ENCODE measurements at places on chromosomes 11 and 22. TPM values are rescaled to one million over a fixed set of nuclear protein-coding genes. Genes with fewer than 3 reads are reported as not detected.

Gene CALCB
- not detected for total RNA-seq

DNA sequence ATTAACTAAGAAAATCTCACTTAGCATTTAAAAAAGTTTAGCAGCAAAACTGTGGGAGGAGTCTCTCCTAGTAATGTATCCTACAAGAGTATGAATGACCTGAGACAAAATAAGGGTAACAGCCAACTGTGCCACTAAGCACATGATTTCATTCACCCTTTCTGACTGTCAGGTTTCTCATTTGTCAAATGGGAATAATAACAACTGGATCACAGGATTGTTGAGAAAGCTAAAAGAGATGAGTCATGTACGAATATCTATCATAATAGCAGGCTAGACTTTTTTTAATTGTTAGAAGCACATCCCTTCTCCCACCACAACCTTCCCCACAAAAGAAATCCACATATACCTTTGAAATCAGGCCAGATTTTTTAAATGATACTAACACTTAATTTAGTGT, 39.5 kb downstream of the MTMR2 start:
- DNase-seq = peak; percentile 66

- DNase-seq = no peak
Measured at GRCh38 chr11:19552656-19553260, 159.9 kb upstream of the NAV2 start.

DNA sequence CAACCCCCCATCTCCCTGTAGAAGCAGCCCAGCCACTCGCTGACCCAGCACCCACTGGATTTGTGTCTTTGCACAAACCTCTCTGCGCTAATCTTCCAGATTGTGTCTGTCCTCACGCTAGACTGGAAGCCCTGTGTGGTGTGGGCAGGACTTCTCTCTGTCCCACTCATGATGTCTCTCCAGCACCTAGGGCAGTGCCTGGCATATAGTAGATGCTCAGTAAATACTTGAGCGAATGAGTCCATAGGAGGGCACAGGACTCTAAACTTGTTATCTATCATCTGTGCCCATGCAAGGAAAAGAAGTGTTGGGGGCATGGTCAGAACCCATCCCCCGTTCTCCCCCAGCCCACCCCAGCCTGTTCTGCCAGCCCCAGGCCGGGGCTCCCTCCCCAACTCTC, 22.9 kb downstream of the RPL3 start:
- no peak for DNase-seq

DNA sequence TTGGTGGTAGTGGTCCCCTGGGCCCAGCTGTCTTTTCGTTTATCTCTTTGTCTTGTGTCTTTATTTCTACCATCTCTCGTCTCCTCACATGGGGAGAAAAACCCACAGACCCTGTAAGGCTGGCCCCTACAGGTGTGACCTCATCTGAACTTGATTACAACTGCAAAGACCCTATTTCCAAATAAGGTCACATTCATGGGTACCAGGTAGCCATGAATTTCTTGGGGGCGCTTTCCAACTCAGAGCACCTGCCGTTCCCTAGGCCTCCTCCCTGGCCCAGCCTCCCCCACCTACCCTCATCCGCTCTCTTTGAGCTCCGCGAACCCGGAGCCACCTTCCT, 14.0 kb upstream of the RRP7A start:
- no peak for DNase-seq

GRCh38 chr22:38900677-38901076, 28.7 kb upstream of the CBX6 start:
- no peak for DNase-seq

DNA sequence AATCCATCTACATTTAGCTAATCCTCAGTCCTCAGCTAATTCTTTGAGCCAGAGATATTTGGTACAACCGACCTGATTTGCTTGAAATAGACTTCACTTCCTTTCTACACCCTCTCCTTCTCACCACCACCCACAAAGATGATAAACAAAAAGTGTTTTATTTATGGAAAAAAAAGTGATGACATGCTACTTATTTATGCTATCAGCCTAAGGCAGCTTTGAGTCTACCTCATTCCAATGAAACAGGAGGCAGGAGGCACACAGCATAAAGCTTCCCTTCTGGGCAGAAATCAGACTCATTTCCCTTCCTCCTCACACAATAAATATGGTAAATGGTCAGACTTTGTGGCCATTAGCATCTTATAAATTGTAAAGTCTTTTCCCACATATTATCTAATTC, 325.7 kb downstream of the SOX6 start:
- no peak for DNase-seq
